ENCODE measurements at places on chromosomes 13 and 19. TPM values are rescaled to one million over a fixed set of nuclear protein-coding genes. Genes with fewer than 3 reads are reported as not detected.
A peak's percentile ranks its signal among the peaks of the same experiment; 100 is the strongest.

DNA sequence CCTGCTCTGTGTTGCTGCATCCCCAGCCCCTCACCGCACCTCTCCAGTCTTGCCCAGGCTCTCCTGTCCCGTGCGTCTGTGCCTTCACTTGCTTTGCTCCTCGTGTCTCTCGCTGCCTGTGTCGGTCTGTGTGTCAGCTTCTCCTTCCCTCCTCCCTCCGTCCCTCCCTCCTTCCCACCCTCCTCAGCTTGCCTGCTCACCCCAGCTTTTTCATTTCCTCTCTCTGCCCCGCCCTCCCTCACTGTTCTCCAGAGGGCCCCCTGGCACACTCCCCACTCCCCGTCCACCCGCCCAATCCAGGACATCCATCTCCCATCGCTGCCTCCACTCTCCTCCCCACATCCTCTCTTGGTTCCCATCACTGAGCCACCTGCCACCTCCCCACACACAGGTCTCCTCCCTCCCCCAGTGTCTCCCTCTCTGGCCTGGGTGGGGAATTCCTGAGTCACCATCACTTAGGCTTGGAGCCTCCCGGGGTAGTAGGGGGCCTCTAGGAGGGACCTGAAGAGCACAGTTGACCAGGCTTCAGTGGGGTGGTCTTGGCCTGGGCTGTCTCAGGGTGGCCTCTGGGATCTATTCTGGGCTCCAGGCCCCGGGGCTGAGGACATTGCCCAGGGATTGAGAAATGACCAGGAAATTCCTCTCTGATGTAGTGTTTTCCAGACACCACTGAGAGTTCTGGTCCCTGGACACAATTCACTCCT is at the start of gene PTGIR:
Gene PTGIR, minus strand, starts transcription at position 132 of the 704 bp plus-strand sequence. CDS start 864 bp downstream, outside the sequence.
- peak within 1 kb of the TSS; percentile 28 for H3K4me3 ChIP-seq
- peak within 1 kb of the TSS; percentile 70 for H3K27ac ChIP-seq
- H3K4me1 ChIP-seq, result no peaks in the 10 kb centered on the region
- H3K27me3 ChIP-seq, result no peaks in the 10 kb centered on the region
- no peak for DNase-seq

- no peak overlapping the region for H3K4me3 ChIP-seq
- peak; percentile 89 for DNase-seq
- H3K36me3 ChIP-seq, result no peaks in the 10 kb centered on the region
- H3K27me3 ChIP-seq, result no peaks in the 10 kb centered on the region
Measured at GRCh38 chr19:51422053-51422448, 4.6 kb upstream of the SIGLEC10 start.

IZUMO4 gene
- 4.2 TPM for total RNA-seq

MEIOSIN gene
- total RNA-seq, result not detected

GRCh38 chr19:1259206-1259875 is 9.8 kb upstream of the CIRBP start:
- DNase-seq, result peak; percentile 86
- H3K36me3 ChIP-seq, result peaks cover 25% of the 10 kb centered on the region
- no peaks in the 10 kb centered on the region for H3K27me3 ChIP-seq
- H3K27ac ChIP-seq, result peak overlapping the region; percentile 92

- H3K27me3 ChIP-seq, result no peaks in the 10 kb centered on the region
- no peak overlapping the region for H3K27ac ChIP-seq
- H3K4me3 ChIP-seq, result no peak overlapping the region
- no peaks in the 10 kb centered on the region for H3K4me1 ChIP-seq
Measured at GRCh38 chr13:34350671-34351070, 532.7 kb downstream of the RFC3 start.

DNA sequence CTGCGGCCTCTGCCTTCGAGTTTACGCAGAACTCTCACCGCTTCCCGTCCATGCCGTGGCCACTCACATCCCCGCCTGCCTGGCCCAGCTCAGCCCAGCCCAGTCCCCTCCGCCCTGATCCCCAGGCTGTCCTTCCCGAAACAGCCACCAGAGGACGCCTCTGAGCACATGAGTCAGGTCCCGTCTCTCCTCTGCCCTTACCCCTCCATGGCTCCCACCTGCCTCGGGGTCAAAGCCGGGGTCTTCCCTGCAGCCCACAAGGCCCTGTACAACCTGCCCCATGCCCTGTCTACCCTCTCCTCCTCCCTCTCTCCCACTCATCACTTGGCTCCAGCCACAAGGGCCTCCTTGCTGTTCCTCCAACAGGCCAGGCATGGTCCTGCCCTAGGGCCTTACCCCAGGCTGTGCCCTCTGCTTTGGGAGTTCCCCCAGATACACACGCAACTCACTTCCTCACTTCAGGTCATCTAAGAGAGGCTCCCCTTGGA is 8.1 kb upstream of the SEMA6B start:
- no peak overlapping the region for H3K4me3 ChIP-seq
- H3K4me1 ChIP-seq, result no peaks in the 10 kb centered on the region
- DNase-seq, result peak; percentile 62

GRCh38 chr19:53626976-53627375 is 4.8 kb upstream of the DPRX start:
- DNase-seq, result no peak
- H3K4me1 ChIP-seq, result no peaks in the 10 kb centered on the region
- H3K36me3 ChIP-seq, result no peaks in the 10 kb centered on the region

DNA sequence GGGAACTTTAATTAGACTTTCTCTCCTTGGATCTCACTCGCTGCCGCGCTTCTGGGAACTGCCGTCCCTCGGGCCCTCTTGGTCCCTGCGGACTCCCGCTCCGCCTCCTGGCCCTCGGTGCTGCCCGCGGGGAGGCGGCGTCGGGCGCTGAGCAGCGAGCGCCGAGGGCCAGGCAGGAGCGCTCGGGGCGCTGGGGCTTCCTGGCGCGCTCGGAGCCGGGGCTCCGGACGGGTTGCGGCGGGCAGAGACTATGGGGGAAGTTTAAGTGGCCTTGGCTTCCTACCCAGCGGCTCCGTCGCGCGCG is 704 bp downstream of the CHST8 start:
- no peak overlapping the region for H3K27ac ChIP-seq
- no peaks in the 10 kb centered on the region for H3K27me3 ChIP-seq
- no peak for DNase-seq
- no peaks in the 10 kb centered on the region for H3K36me3 ChIP-seq
- H3K4me3 ChIP-seq, result peak overlapping the region; percentile 27
- peaks cover 15% of the 10 kb centered on the region for H3K4me1 ChIP-seq

DNA sequence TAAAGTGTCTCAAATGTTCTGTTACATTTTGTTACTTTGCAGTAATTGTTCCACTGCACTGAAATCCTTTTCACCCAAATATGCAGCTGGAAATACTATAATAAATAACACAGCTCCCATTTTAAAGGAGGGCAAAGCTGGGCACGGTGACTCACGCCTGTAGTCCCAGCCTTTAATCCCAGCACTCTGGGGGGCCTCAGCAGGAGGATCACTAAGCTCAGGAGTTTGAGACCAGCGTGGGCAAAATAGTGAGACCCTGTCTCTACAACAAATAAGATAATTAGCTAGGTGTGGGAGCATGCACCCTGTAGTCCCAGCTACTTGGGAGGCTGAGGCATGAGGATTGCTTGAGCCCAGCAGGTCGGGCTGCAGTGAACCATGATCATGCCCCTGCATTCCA is 7.5 kb upstream of the UBAC2 start:
- no peaks in the 10 kb centered on the region for H3K4me1 ChIP-seq
- H3K27me3 ChIP-seq, result no peaks in the 10 kb centered on the region
- no peak for DNase-seq

ATP8B3 gene
- total RNA-seq, result 1.2 TPM

Measured in right lobe of liver (tissue), 6 donors.